ENCODE measurements at places on chromosomes 6 and 20. TPM values are rescaled to one million over a fixed set of nuclear protein-coding genes. Genes with fewer than 3 reads are reported as not detected.

- no peak for DNase-seq
Measured at GRCh38 chr20:23125625-23126191, 39.6 kb upstream of the CD93 start.

- no peak for DNase-seq
Measured at GRCh38 chr6:135791441-135791840, 60.1 kb upstream of the PDE7B start.

GRCh38 chr6:161095916-161096315 is 104.3 kb downstream of the MAP3K4 start:
- no peak for DNase-seq

GRCh38 chr6:2958331-2958711 is 13.0 kb downstream of the SERPINB6 start:
- DNase-seq, result no peak

DNA sequence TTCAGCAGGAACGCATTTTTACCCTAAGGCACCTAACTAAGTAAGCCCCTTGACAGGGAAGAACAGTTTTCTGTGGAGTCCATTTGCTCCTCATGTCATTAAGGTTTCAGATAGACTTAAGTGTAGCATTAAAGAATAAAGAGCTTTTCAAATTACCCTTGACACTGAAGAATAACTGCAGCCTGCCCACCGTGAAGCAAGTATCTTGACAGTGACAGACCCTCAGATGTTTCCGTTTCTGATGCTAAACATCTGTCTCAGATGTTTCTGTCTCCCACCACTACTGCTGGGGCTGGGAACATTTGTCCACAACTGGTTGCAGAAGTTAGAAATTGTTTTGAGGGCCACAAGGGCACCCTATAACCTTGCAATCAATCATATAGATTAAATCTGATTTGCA is 50.0 kb downstream of the SNAP25 start:
- no peak for DNase-seq

DNA sequence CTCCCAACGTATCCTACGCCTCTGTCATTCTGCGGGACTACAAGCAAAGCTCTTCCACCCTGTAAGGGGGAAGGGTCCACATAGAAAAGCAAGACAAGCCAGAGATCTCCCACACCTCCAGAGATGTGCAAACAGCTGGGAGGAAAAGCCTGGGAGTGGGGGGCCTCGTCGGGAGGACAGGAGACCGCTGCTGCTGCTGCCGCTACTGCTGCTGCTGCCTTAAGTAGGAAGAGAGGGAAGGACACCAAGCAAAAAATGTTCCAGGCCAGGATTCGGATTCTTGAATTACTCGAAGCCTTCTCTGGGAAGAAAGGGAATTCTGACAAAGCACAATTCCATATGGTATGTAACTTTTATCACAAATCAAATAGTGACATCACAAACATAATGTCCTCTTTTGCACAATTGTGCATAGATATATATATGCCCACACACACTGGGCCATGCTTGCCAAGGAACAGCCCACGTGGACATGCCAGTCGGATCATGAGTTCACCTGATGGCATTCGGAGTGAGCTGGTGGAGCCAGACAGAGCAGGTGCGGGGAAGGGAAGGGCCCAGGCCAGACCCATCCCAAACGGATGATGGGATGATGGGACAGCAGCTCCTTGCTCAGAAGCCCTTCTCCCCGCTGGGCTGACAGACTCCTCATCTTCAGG is 108.8 kb upstream of the RAB32 start:
- DNase-seq, result no peak

DNA sequence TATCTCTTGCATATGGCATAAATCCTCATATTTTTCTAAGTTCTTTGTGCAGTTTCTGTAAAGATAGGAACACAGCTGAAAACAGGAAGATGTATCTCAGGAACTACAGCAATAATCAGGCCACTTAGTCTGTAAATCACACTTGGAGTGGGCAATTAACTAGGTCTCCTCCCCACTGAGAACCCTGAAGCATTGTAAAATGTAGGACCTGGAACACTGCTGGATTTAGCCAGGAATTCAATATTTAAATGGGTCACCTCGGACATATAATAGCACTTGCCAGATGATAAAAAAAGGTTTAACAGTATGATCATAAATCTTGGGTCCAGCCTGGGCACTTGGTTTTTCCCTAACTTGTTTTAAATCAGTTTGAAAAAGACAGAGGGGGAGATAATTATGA is 155.0 kb downstream of the GRM1 start:
- no peak for DNase-seq

GRCh38 chr20:15058841-15059240 is 721.4 kb upstream of the FLRT3 start:
- no peak for DNase-seq

DNA sequence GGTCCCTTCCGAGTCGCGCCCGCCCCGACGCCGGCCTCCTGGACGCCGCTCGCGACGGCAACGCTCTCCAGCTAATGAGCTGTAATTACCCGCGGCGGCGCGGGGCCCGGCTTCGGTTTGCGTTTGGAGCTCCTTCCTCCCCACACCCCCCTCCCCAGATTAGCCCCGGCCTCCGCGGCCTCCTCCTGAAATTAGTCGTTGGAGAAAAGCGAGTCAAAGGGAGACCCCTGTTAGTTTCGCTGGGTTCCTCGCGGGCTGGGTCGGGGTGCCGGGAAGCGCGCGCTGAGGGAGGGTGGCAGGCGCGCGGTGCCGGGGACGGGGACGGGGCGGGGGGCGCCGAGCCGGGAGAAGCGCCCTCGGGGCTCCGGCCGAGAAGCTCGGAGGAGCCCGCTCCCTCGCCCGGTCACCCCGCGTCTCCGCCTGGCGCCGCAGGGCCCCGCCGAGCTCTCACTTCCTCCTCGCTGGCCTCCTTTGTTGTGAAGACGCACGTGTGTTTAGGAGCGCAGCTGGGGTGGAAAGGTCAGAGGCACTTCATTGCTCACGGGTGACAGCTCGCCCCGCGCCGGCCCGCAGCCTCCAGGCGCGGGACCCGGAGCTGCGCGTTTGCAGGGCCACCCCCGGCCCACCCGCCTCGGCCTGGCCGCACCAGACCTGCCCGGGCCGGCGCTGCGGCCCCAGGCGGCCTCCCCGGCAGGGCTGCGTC is 4.9 kb downstream of the FOXC1 start:
- peak; percentile 64 for DNase-seq

DNA sequence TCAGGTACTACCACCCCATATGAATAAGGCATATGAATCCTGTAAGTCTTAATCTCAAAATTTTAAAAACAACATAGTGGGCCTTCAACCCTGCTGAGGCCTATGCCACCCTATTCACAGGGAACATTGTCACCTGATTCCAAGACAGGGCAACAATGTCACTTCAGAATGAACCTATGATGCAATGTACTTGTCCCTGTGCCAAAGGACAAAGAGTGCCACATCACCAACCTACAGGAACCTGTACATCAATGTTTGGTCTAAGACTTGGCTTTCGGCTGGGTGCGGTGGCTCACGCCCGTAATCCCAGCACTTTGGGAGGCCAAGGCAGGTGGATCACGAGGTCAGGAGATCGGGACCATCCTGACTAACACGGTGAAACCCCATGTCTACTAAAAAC is 318.5 kb upstream of the JARID2 start:
- no peak for DNase-seq

GRCh38 chr6:11404081-11404480 is 133.5 kb upstream of the TMEM170B start:
- DNase-seq, result no peak

- no peak for DNase-seq
Measured at GRCh38 chr20:15171016-15171415, 833.6 kb upstream of the FLRT3 start.

DNA sequence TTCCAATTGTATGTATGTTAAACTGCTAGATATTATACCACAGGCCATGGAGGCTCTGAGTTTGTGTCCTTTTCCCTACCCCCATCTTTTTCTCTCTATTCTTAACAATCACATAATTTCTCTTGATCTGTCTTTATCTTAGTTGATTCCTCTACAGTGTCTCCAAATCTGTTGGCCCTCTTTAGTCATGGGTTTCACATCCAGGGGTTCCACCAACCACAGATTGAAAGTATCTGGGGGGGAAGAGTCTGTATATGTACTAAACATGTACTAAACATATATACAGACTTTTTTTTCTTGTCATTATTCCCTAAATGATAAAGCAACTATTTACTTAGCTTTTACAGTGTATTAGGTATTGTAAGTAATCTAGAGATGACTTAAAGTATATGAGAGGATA is 20.2 kb downstream of the RAB22A start:
- no peak for DNase-seq

DNA sequence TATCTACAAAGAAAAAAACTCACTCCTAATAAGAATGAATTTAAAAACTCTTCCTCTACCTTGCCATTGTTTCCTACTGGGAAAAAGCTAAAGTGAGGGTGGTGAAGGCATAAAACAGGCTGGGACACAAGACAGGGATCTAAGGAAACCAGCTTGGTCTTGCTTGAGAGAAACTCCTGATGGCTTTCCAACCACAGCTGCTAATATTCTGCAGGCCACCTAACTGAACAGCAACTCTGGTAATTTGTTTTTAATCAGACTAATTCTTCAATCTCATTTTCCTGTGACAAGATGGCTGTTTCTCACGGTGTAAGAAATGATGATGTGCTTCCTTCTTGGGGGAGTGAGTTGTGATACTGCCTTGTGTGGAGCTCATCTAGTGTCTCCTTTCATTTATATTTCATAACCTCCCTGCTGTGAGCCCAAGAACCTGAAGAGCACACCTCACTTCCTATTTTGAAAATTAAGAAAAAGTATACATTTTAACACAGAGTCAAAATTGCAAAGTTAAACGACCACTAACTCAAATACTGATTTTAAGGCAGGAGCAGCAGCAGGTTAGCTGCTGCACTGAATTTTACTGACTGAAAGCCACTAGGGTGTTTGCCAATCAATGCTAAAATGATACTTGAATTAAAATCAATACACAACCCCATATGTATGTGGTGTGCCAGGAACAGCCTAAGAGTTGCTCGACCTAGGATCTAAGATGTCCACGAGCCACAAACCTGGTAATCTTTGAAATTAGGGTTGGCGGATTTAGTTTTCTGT is 58.0 kb downstream of the BACH2 start:
- no peak for DNase-seq

DNA sequence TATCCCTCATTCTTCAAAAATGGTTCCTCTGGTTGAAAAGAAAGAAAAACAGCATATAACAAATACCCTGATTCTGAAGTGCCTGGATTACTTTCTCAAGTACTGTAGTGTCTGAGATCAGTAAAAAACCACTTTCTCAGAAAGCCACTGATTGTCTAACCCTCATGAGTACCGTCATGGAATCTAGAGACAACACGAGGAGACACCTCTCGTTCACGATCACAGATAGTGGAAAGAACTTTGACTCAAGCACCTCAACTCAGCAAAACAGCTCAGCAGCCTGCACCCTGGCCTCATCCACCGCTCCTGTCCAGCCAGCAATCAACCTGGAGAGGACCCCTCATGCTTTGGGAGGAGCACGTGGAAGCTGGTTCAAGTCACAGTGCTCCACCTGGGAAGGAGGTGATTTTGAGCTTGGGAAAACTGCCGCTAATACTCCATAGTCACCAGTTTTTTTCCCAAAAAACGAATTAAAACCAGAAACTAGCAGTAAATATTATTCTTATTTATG is 1.0 kb downstream of the SCML4 start:
- no peak for DNase-seq

- DNase-seq, result no peak
Measured at GRCh38 chr6:97473979-97474378, 191.0 kb upstream of the MMS22L start.

DNA sequence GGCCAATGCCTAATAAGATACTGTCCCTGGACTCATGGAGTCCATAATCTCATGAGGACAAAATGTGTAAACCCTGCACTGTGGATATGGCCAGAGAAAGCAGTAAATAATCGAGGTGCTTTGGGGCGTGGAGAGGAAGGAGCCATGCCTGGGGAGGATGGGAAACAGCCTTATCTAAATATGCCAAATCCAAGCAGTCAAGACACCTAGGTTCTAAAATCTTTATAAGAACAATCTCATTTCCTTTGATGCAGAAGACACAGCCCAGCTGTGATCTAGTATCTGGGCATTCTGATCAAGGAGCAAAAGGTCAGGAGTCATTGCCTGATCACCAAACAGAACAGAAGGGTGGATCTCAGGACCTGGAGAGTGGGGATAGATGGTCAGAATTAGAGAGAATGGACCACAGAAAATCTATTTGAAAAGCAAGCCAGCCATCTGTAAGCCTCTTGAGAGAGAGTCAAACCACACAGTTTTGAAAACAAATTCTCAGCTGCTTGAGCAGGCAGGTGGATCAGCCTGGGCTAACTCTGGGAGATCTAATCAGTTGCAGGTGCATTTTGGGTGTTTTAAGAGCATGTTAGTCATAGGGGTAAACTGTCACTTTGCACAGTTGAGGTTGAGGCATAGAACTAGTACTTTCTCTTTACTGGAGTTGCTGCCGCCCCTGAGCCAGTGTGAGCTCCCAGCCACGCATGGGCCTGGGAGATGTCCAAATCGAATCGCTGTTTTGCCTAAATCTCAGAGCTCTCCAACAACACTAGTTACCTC is 130.8 kb upstream of the TNFAIP3 start:
- no peak for DNase-seq

DNA sequence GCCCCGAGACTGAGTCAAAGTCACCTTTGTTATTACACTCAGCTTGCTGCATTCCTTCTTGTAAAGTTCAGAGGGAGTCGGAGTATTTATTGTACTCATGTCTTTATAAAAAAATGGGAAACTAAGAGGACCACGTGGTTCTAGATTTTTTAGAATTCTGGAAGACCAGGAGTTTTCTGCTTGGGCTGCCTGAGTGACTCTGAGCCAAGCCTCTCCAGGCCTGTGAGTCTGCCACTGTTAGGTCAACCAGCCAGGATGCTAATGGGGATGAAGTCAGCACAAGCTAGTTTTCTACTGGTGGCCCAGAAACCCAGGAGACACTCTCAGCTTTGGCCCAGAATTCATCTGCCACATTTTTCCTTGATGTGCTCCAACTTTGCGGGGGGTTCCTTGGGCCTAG is 453.5 kb upstream of the SULF2 start:
- no peak for DNase-seq

- no peak for DNase-seq
Measured at GRCh38 chr6:40346246-40346645, 240.9 kb downstream of the LRFN2 start.

DNA sequence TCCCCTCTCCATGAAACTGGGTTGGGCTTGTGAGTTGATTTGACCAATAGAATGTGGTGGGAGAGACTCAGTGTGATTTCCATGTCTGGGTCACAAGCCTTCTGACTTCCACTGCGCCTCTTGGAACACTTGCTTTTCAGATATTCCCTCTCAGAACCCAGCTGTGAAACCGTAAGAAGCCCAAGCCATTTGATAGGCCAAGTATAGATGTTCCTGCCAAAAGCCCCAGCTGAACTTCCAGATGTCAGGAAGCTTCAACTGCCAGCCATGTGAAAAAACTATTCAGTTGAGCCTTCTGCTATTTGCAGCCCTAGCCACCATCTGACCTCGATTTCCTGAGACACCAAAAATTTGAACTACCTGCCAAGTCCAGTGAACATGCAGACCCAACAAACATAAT is 387.8 kb upstream of the GJE1 start:
- no peak for DNase-seq

PSORS1C2 gene
- total RNA-seq, result not detected

KIF25 gene
- total RNA-seq, result not detected

ALDH5A1 gene
- 10.4 TPM for total RNA-seq

HDGFL1 gene
- total RNA-seq, result not detected

SRMS gene
- total RNA-seq, result 0.38 TPM

RAD21L1 gene
- total RNA-seq, result not detected

GJA1 gene
- 47.8 TPM for total RNA-seq

DUSP15 gene
- total RNA-seq, result 13.2 TPM

UNC5CL gene
- 53.7 TPM for total RNA-seq

SALL4 gene
- 0.09 TPM for total RNA-seq

All from kidney (tissue), 22 donors.